ENCODE measurements at places on chromosomes 12 and 14.

- no peak for DNase-seq
Measured at GRCh38 chr12:107439026-107439738, 246.4 kb upstream of the PWP1 start.

GRCh38 chr12:69897744-69898143 lies 72.7 kb downstream of the MYRFL start:
- DNase-seq: no peak

GRCh38 chr14:36655963-36656686 lies 5.5 kb upstream of the PAX9 start:
- peak; percentile 84 for DNase-seq

DNA sequence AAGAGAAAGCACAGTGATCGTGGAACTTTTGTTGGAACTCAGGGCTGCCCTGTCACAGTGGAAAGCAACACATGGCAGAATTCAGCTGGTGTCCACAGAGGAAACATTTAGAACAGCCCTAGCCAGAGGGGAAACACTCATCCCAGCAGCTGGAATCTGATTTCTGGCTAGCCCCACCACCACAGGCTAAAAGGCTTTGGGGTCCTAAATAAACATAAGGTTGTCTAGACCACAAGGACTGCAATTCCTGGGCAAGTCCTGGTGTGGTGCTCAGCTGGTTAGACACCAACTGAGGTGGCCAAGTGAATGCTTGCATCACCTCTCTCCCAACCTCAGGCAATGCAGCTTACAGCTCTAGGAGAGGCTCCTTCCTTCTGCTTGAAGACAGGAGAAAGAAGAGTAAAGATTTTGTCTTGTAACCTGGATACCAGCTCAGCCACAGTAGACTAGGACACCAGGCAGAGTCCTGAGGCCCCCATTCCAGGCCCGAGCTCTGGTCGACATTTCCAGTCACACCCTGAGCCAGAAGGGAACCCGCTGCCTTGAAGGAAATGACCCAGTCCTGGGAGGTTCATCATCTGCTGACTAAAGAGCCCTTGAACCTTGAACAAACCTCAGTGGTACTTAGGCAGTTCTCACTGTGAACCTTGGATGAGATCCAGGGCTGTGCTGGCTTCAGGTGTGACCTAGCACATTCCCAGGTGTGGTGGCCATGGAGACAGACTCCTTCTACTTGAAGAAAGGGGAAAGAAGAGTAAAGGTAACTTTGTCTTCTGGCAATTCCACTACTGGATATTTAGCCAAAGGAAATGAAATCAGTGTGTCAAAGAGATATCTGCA lies 85.4 kb upstream of the PLXNC1 start:
- DNase-seq: no peak

- DNase-seq: no peak
Measured at GRCh38 chr14:77640756-77641533, 24.5 kb upstream of the SPTLC2 start.

- DNase-seq: no peak
Measured at GRCh38 chr12:45296046-45296586, 80.2 kb downstream of the ANO6 start.

DNA sequence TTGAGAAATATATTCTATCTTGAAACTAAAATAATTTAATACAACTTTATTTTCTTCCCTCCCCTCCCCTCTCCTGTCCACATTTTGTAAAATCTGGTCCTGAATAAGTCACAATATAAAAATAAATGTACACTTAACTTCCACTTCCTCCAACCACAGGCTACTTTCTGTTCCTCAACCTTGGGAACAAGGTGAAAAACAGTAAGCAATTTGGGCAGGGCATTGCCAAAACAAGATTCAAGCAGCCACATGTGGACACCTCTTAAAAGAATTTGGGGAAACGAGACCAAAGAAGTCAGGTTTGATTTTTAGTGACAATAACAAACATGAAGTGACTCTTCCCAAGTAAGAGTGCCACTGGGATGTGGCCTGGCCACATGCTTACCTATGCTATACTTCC lies 115.7 kb downstream of the PTPRQ start:
- DNase-seq: no peak

GRCh38 chr12:8648576-8649205 lies 13.9 kb downstream of the MFAP5 start:
- DNase-seq: no peak

DNA sequence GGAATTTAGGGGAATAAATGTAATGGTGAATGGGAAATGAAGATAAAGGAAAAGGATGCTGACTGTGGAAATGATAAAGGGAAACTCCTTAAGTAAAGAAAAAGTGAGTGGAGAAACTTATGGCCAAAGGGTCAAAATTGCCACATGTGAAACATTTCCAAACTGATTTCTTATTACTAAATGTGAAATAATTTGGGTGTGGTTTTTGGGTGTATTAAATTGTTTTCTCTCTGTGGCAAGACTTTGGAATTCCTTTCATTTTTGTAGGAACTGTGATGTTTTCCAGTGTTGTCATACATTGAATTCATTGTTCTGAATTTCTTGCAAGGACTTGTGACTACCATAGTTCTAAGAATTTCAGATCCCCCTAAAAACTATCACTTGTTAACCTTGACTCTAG lies 1891.5 kb upstream of the SEL1L start:
- DNase-seq: no peak

GRCh38 chr14:100644784-100645183 lies 57.6 kb upstream of the BEGAIN start:
- DNase-seq: no peak

GRCh38 chr12:17609153-17609552 lies 480.8 kb downstream of the RERGL start:
- no peak for DNase-seq

DNA sequence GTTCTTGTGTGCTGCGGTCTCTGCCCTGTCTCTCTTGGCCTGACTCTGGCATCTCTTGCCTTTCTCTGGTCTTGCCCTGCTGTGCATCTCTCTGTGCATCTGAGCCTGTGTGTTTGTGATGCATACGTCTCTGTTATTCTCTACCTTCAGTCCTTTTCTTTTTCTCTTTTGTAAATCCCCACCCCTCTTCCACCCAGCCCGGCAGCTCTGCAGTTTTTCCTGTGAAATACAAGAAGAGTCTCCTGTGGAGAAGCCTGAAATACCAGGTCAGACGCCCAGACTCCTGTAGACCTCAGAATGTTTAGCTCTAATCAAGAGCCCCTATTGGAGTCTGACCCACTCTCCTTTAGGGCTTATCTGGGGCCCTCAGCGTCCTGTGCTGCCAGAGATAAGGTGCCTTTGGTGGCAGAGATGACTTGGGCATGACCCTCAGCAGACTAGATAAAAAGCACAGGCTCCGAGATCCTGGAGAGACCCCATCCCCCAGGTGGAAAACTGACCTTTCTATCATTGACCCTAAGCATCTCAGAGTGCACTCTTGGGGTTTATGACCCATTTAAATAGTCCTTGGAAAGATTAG lies 167.5 kb upstream of the SRRM4 start:
- no peak for DNase-seq
